ENCODE measurements at places on chromosomes 16 and 17.

DNA sequence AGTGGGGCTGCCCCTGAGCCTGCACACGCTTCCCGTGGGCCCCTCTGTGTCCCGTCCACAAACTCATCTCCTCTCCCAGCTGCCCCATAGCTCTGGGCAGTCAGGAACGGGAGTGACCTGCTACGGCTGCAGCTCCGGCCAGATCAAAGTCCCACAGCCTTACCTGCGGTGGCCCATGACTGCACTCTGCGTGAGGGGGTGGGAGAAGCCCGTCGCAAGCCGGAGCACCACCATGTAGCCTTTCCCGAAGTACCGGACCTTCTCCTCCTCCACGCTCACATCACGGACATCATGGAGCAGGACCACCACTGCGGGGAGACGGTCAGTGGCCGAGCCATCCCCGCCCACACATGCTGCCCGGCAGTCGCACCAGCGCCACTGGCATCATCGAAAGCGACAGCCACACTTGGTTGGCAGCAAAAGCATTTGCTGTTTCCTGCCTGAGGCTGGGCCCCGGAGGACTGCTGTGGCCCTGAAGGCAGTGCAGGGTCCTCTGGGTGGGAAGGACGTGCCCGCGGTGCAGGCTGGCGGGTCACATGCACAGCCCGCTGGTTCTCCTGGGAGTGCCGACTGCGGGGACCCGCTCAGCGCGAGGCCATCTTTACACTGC, 6.2 kb downstream of the CYBC1 start:
- no peak for DNase-seq

- no peak for DNase-seq
Measured at GRCh38 chr16:87830673-87831420, 38.5 kb downstream of the SLC7A5 start.

DNA sequence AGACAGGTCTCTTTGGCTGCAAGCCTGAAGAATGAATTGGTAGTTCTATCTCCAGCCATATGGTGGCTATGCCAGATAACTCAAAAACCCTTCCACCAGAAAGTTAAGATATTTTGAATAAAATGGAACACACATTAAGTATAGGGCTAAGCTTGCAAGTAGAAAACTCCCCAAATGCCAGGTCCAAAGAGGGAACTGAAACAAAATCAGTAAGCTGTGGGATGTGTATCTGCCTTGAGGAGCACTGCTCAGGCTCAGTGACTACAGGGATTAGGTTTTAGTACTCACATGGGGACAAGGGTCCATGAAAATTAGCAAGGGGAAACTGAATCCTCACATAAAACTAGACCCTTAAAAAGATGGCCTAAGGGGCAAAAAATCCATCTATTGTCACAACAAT, 115.7 kb upstream of the PMFBP1 start:
- no peak for DNase-seq

DNA sequence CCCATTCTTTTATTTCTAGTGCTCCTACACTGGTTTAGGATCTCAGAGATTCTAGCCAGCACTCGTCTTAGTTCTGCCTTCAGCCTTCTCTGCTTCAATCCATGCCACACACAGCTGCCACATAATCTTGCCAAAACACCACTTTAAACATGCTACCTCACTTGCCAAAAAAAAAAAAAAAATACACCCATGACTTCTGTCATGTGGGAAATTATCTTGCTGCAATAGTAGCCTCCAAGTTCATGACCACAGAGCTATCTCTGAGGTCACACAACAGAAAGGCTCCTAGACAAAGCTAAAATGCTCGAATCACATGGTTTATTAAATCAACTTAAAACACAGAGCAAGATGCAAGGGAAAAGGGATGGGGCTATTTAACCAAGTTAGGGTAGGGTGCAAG, 18.1 kb downstream of the FZD2 start:
- DNase-seq: no peak

- DNase-seq: no peak
Measured at GRCh38 chr16:73062743-73063733, 15.1 kb upstream of the ZFHX3 start.

DNA sequence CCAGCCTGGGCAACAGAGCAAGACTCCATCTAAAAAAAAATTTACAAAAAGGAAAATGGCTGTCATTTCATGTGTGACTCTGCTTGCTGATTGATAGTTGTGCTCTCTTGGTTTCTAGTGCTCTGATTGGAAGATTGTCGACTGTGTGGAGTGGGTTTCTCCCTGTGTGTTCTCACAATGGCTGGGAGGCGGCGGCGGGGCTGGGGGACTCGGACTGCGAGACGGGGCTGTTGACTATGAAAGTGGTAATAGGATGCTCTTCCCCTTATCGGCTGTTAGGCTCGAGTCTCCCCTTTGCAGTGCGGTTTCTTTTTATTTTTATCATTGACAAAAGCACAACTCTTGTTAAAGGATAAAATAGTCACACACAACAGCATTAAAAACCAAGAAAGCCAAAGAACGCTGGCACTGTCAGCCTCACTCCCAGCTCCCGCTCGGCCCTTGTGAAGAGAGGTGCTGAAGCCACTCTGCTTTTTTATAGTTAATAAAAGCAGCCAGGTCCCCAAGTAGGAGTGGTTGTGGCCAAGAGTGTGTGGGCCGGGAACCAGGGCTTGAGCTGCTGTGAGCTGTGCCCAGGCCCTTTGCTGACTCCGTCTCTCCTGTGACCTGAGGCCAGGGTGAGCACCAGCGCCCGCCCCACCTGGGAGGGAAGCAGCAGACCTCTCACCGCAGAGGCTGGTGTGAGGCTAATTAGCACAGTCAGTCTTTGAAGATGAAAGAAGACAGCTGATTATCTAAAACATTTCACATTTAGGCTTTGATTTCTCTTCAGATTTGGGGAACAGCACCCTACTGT, 36.5 kb downstream of the TBCD start:
- no peak for DNase-seq

GRCh38 chr17:10814075-10814474, 10.2 kb upstream of the TMEM238L start:
- DNase-seq: no peak

DNA sequence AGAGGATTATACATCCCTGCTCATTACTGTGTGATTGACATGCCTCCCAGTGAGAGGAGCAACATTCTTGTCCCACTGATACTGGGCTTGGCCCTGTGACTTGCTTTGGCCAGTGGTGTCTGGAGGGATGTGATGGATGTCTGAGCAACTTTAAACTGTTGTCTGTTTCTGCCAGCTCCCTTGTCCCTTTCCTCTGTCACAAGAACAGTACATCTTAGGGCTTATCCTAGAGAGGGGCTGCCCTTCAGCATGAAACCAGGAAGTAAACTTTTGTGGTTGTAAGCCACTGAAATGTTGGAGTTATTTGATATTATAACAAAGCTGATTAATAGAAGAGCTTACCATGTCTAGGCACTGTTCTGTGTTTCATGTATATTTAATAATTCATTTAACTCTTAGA, 82.9 kb upstream of the GPRC5B start:
- DNase-seq: no peak

DNA sequence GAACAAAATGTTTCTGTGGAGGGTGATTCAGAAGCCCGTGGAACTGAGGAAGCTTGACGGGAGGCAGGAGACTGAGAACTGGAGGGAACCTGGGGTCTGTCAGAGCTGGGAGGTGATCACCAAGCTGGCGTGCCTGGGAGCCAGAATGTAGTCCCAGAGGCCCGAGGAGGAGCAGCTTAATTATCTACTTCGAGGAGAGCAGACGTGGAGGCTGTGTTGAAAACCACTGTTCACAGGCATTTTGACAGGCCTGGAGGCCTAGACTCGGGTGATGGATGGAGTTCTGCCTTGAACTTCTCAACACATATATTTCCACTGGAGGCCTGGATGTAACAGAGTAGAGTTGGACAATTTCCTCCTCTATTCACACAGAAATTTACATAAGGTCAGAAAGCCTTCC, 177.7 kb upstream of the SALL1 start:
- no peak for DNase-seq

- DNase-seq: no peak
Measured at GRCh38 chr17:77371888-77372443, 231.2 kb downstream of the SEC14L1 start.

GRCh38 chr16:50257876-50258275, 8.5 kb upstream of the ADCY7 start:
- DNase-seq: no peak

GRCh38 chr17:1533661-1534325, 17.4 kb upstream of the INPP5K start:
- DNase-seq: no peak

DNA sequence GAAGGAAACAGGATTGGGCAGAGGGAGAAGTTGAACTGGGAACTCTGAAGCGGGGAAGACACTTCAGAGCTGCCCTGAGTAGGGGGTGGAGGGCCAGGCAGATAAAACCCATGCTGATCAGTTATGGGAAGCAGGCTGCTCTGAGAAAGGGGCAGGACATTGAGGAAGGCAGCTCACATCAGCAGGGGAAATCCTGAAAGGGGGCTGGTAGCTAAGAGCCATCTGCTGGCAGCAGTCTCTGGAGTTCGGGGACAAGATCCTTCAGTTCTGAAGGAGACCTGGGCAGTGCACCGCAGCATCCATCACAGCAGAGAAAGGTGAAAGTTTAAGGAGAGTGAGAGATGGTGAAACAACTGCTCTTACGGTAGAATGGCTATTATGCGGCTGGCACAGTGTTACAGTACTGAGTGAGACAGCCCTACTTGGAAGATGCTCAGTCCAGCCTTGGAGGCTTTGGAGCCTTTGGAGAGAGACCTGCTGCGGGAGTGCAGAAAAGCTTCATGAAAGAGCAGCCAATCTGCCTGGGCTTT, 5.4 kb upstream of the KIF18B start:
- DNase-seq: no peak

DNA sequence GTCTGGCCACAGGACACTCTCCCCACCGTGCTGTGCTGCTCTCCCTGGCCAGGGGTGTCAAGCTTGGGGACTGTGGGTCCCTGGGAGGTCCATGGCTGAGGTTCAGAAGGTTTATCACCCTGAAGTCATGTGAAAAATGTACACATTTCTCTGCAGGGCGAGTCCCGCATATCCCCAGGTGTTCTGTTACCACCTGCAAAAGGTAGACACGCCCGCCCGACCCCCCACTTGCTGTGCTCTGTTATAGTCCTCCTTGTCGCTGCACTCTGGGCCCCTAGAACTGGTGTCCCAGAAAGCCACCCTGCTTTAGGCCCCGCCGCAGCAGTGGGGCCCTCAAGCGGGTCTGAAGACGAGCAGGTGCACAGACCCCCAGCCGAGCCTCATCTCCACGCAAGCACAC, 11.8 kb downstream of the JPT2 start:
- no peak for DNase-seq

- no peak for DNase-seq
Measured at GRCh38 chr16:66949472-66949871, 11.6 kb upstream of the CES3 start.

- DNase-seq: no peak
Measured at GRCh38 chr16:69620573-69620972, 54.8 kb downstream of the NFAT5 start.

- DNase-seq: no peak
Measured at GRCh38 chr16:31362476-31363405, 7.8 kb downstream of the ITGAX start.

- DNase-seq: no peak
Measured at GRCh38 chr17:19017401-19017800, 12.8 kb upstream of the FAM83G start.

GRCh38 chr16:84277244-84277823, 17.3 kb upstream of the WFDC1 start:
- peak; percentile 47 for DNase-seq

DNA sequence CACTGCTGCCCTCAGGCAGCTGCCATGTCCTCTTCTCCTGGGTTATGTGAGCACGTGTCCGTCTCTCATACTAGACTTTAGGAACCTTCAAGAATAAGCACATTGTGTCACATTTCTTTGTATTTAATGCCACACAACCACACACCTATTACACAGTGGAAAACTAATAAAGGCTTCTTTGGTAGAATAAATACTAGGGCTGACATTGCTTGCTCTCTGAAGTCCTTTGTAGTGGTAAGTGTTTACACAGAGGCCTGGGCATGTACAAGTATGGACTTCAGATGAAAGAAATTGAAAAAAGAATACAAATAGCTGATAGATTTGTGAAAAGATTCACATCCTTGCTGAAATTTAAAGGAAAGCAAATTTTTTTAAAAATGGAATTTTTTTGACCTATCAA, 188.1 kb upstream of the CCL2 start:
- DNase-seq: no peak

DNA sequence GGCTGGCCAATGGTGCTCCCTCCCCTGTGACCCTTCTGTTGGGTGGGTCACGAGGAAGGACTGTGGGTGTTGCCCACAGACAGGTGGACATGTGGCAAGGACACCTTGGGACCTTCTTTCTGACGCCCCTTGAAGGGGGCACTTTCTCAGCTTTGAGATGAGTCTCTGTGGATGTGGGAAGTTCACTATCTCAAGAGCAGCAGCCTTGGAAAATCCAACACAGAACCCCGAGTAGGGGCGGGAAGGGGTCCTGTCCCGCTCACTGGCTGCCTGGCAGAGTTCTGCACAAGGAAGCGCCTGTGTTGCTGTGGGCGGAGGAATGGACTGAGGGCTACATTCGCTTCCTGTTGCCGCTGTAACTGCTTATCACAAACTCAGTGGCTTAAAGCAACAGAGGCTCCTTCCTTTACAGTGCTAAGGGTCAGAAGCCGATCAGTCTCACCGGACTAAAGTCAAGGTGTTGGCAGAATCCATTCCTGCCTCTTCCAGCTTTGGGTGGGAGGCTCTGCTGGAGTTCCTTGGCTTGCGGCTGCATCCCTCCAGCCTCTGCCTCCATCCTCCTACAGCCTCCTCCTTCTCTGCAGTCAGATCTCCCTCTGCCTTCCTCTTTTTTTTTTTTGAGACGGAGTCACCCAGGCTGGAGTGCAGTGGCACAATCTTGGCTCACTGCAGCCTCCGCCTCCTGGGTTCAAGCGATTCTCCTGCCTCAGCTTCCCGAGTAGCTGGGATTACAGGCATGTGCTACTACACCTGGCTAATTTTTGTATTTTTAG, 305.2 kb downstream of the SEC14L1 start:
- DNase-seq: peak; percentile 59

GRCh38 chr16:23257682-23258081, 44.4 kb upstream of the SCNN1B start:
- no peak for DNase-seq

DNA sequence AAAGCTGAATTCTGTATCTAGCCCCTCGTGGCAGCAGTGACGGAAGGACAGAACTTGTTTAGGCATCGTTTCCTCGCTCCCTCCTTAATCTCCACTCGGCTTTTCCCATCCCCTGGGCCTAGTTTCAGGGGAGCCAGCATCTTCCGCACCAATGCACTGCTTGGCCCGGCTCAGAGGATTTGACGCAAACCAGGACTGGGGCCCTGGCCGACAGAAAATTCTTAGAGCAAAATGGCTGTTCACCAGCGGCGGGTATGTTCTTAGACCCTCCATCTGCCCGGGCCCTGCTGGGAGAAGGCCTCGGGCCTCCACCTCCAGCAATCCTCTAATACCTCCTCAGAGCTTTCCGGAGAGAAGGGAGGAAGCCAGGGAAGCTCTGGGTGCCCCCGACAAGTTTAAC, 54.6 kb downstream of the TBC1D16 start:
- DNase-seq: no peak

GRCh38 chr17:1908699-1909309, 79.0 kb downstream of the RPA1 start:
- no peak for DNase-seq

- no peak for DNase-seq
Measured at GRCh38 chr16:81189100-81189664, 49.3 kb upstream of the BCO1 start.
